Activated CD4-positive, alpha-beta T cell treated with anti-CD3 and anti-CD28 coated beads, Interleukin-2, amount 50 U/mL, for 24 hours (primary cell): ENCODE measurements at places on chromosomes 6 and 20.

GRCh38 chr6:47669684-47670513, 28.5 kb upstream of the ADGRF4 start:
- DNase-seq, result no peak

DNA sequence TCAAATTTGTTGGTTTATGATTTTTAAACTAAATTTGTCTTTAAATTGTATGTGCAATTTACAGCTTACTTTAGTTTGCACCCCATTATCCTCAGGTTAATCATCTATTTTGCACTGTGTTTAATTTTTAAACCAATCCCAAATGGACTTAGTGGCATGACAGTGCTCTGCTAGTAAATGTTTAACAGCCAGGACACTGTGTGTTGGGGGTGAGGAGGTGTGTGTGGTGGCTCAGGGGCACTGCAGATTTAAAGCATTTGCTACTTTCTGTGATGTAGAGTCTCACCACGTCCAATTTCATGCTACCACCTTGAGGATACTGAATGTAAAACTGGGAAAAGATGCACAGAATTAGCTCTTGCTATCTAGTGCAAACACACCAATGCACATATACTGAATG, 225.7 kb downstream of the HAO1 start:
- DNase-seq, result no peak

- DNase-seq, result no peak
Measured at GRCh38 chr6:169171951-169172350, 81.7 kb downstream of the THBS2 start.

GRCh38 chr20:13277663-13278295, 56.7 kb downstream of the ISM1 start:
- no peak for DNase-seq

DNA sequence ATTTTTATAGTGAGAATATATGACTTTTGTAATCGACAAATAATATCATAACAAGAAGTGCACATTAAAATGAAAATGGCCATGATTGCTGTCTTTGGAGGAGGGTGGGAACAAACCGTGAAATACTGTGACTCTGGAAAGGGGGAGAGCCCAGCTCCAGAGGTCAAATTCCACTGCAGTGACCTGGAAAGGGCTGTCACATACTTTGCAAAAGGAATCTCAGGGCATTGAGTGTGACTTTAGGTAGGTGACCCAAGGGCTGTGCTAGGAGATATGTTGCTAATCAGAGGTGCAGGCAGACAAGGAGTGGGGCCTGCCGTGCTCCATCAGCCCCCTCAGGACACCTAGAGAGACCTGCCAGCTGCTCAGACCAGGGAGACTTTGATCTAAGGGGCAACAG, 28.1 kb upstream of the BMP7 start:
- DNase-seq, result no peak

DNA sequence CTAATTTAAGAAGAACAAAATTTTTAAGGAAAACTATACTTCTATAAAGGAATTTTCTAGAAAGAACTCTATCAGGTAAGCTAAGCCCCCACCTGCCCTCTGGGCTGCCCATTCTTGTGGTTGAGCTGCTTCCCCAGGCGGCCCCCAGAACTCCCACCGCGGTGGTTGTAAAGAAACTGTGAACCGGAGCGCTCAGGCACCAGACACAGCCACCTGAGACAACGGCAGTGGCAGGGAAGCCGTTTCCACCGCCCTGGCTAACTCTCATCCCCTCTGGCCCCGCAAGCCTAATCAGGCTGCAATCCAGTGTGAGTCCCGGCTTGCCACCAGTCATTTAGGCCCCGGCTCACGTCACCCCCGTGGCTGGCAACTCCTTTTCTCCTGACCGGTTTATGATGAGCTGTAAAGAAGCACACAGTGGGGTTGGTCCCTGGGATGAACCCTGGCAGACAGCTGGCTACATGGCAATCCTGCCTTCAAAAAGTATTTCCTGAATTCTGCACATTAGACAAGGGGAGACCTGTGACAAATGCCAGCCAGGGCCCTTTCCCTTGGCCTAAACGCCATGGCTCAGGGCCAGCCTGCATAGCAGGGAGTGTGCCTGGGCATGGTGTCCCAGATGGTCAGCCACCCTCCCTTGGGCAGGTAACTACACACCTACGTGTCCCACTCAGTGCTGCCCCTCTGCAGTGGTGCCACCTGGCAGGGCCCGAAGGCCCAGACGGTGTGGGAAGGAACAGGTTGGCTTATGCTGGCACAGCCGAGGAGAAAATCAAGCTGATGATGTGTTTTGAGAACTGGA, 63.8 kb upstream of the GPR31 start:
- no peak for DNase-seq

DNA sequence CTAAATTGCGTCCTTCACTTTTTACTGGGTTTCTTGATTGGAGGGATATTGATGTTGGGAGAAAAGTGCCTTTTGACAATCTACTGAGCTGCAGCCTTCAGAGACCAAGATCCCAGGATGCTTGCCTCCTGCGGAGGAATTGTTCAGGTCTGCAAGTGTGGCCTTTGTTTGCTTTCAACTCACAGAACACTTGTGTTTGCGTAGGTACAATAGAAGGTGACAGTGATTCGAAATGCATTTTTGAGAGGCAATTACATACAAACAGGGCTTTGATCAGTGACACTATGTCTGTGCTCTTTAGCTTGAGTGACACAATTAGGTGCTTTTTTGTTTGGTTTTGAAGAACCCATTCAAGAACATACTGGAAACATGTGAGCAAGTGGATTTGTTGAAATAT, 600.6 kb downstream of the QKI start:
- no peak for DNase-seq

- peak; percentile 56 for DNase-seq
Measured at GRCh38 chr6:53725791-53726575, 60.4 kb upstream of the KLHL31 start.

GRCh38 chr6:113011801-113012200, 664.7 kb downstream of the RFPL4B start:
- no peak for DNase-seq

- DNase-seq, result no peak
Measured at GRCh38 chr6:13484138-13484708, 3.2 kb downstream of the GFOD1 start.

- DNase-seq, result no peak
Measured at GRCh38 chr6:44179072-44179536, 20.5 kb downstream of the CAPN11 start.

DNA sequence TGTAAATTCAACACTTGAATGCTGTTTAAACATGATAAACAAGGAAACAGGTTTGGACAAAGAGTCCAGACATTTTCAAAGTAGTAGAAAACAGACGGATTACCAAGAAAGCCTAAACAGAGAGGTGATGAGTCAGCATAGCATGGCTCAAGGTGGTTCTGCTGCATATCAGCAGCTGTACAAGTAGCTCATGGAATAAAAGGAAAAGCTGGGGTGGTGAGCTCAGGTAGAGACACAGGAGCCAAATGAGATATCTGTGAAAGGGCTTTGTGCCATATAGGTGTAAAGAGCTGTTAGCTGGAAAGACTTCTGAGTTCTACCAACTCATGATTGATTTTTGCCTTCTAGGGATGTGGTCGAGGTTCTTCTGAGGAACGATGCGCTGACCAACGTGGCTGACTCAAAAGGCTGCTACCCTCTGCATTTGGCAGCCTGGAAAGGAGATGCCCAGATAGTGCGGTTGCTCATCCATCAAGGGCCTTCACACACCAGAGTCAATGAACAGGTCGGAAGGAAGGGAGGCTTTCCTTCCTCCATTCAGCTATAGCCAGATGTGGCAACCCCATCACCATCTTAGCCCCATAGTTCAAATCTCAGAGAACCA, 80.7 kb downstream of the ANKS1A start:
- no peak for DNase-seq
